ENCODE measurements at places on chromosomes 6 and 20. TPM values are rescaled to one million over a fixed set of nuclear protein-coding genes. Genes with fewer than 3 reads are reported as not detected.

GRCh38 chr6:45310118-45310788 lies 17.9 kb upstream of the RUNX2 start:
- no peak overlapping the region for H3K27ac ChIP-seq
- no peaks in the 10 kb centered on the region for H3K27me3 ChIP-seq
- H3K4me3 ChIP-seq = no peak overlapping the region
- H3K36me3 ChIP-seq = no peaks in the 10 kb centered on the region

- H3K27me3 ChIP-seq = no peaks in the 10 kb centered on the region
- no peak overlapping the region for H3K27ac ChIP-seq
- DNase-seq = no peak
- H3K4me3 ChIP-seq = no peak overlapping the region
- peaks cover 8% of the 10 kb centered on the region for H3K4me1 ChIP-seq
These were observed 1.7 kb downstream of the ZUP1 start for GRCh38 chr6:116666869-116667268.

DNA sequence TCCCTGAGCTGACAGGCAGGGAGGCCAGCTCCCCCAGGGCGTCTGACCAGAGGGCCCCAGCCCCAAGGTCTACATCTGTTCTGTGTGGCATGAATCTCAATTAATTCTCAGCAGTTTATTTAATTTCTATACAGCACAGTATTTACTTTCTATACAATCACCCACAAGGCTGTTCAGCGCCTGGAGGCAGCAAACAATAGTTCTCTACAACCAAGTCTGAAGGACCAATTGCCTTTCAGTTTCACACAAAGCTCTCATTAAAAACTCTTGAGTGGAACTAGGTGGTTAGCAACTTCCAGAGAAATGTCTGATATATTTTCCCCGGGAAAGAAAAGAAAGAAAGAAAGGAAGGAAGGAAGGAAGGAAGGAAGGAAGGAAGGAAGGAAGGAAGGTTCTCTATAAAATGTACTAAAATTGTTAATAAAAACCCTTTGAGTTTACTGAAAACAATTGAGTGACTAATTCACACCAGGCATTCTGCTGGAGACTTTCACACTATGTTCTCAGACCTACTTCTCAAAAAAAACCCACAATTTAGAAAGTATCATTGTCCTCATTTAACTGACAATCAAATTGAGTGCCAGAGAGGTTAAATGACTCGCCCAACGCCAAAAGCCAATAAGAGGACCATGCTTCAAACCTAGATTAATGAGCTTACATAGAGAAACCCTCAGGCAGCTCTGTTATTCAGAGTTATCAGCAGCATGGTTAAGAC lies 62.5 kb downstream of the METTL24 start:
- no peak overlapping the region for H3K27ac ChIP-seq
- no peak for DNase-seq
- H3K4me1 ChIP-seq = no peaks in the 10 kb centered on the region

- H3K4me3 ChIP-seq = peak within 1 kb of the TSS; percentile 83
- H3K27me3 ChIP-seq = no peaks in the 10 kb centered on the region
- H3K36me3 ChIP-seq = no peaks in the 10 kb centered on the region
- peak; percentile 74 for DNase-seq
- peaks cover 15% of the 10 kb centered on the region for H3K4me1 ChIP-seq
- peak within 1 kb of the TSS; percentile 87 for H3K27ac ChIP-seq
These were observed at the start of gene SLC4A11 for GRCh38 chr20:3239026-3239866. SLC4A11 (minus strand) TSS chr20:3239190; CDS start chr20:3239137, 53 bp downstream.

- H3K4me3 ChIP-seq = no peak overlapping the region
- no peaks in the 10 kb centered on the region for H3K4me1 ChIP-seq
- H3K27ac ChIP-seq = no peak overlapping the region
- H3K36me3 ChIP-seq = no peaks in the 10 kb centered on the region
- H3K27me3 ChIP-seq = no peaks in the 10 kb centered on the region
These were observed 11.2 kb downstream of the SPDEF start for GRCh38 chr6:34544776-34545471.

DNA sequence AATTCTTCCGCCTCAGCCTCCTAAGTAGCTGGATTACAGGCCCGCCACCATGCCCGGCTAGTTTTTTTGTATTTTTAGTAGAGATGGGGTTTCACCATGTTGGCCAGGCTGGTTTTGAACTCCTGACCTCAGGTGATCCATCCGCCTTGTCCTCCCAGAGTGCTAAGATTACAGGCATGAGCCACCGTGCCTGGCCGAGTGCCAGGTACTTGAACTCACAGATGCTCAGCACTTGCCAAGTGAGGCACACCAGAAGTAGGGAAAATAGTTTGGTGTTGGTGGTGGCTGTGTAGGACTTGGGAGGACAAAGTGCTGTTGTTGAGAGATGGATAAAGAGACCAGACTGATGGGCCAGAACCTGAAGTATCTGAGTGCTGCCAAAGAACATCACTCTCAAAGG lies 40.0 kb upstream of the MBOAT1 start:
- no peaks in the 10 kb centered on the region for H3K27me3 ChIP-seq
- H3K4me1 ChIP-seq = no peaks in the 10 kb centered on the region
- no peak overlapping the region for H3K4me3 ChIP-seq
- no peaks in the 10 kb centered on the region for H3K36me3 ChIP-seq
- DNase-seq = no peak
- no peak overlapping the region for H3K27ac ChIP-seq

GRCh38 chr6:52509281-52510212 lies 67.3 kb downstream of the TRAM2 start:
- no peaks in the 10 kb centered on the region for H3K27me3 ChIP-seq
- H3K4me1 ChIP-seq = peaks cover 14% of the 10 kb centered on the region
- H3K27ac ChIP-seq = no peak overlapping the region
- no peak overlapping the region for H3K4me3 ChIP-seq

DNA sequence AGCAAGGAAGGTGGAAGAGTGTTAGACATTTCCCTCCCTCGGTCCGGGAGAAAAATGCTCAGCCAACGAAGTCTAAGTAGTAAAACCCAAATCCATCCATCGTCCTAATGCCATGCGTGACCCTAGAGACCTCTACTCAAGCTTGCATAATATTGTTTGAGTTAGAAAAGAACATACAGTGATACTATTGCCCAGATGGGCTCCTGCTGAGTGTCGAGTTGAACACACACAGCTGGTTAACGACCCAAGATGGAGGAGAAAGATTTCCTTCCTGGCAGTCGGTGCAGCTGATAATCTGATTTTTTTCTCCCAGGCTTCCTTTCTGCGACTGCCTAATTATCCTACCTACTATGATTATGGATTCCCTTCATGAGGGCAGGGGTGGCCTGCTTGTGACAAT lies 164.4 kb upstream of the KCNG1 start:
- H3K27me3 ChIP-seq = no peaks in the 10 kb centered on the region
- no peak overlapping the region for H3K27ac ChIP-seq
- no peak overlapping the region for H3K4me3 ChIP-seq
- no peaks in the 10 kb centered on the region for H3K36me3 ChIP-seq
- DNase-seq = no peak
- peaks cover 14% of the 10 kb centered on the region for H3K4me1 ChIP-seq

DNA sequence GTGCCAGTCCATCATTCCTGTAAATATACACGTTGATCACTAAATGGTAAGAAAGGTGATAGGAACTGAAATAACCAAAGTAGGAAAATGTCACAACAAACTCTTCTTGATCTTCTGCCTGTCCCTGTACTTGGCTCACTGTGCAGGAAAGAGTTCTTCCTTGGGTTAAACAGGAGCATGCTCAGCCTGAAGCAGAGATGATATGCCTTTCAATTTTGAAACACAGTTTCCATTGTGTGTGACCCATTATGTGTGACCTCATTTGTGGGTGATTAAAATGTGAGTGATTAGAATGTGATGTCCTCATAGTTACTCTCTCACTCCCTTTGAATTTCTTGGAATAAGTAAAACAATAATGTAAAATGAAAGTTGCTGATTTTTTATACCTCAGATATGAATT lies 427.2 kb upstream of the AGPAT4 start:
- DNase-seq = no peak
- no peak overlapping the region for H3K4me3 ChIP-seq
- H3K36me3 ChIP-seq = no peaks in the 10 kb centered on the region

GRCh38 chr6:50217841-50218240 lies 168.1 kb upstream of the DEFB112 start:
- DNase-seq = no peak
- H3K36me3 ChIP-seq = no peaks in the 10 kb centered on the region
- H3K27ac ChIP-seq = no peak overlapping the region
- no peak overlapping the region for H3K4me3 ChIP-seq
- H3K27me3 ChIP-seq = no peaks in the 10 kb centered on the region

DNA sequence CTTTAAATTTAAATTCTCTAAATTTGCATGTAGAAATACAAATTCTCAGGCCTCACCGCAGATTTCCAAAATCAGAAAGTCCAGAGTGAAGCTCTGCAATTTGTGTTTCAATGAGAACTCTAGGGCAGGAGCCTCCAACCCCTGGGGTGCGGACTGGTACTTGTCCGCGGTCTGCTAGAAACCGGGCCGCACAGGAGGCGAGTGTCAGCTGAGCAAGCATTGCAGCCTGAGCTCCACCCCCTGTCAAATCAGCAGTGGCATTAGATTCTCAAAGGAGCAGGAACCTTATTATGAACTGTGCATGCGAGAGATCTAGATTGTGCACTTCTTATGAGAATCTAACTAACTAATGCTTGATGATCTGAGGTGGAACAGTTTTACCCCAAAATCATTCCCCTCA lies 203.0 kb upstream of the PCSK2 start:
- H3K4me1 ChIP-seq = 0 out of 2 replicates have a peak, but pooled peaks cover 3% of the 10 kb centered on the region
- H3K27me3 ChIP-seq = no peaks in the 10 kb centered on the region
- no peak overlapping the region for H3K27ac ChIP-seq
- DNase-seq = no peak
- no peaks in the 10 kb centered on the region for H3K36me3 ChIP-seq

- H3K27me3 ChIP-seq = no peaks in the 10 kb centered on the region
- H3K36me3 ChIP-seq = no peaks in the 10 kb centered on the region
- H3K27ac ChIP-seq = peak overlapping the region; percentile 93
- H3K4me1 ChIP-seq = peaks cover 76% of the 10 kb centered on the region
These were observed 2.7 kb upstream of the PLCB1 start for GRCh38 chr20:8129211-8129976.

DNA sequence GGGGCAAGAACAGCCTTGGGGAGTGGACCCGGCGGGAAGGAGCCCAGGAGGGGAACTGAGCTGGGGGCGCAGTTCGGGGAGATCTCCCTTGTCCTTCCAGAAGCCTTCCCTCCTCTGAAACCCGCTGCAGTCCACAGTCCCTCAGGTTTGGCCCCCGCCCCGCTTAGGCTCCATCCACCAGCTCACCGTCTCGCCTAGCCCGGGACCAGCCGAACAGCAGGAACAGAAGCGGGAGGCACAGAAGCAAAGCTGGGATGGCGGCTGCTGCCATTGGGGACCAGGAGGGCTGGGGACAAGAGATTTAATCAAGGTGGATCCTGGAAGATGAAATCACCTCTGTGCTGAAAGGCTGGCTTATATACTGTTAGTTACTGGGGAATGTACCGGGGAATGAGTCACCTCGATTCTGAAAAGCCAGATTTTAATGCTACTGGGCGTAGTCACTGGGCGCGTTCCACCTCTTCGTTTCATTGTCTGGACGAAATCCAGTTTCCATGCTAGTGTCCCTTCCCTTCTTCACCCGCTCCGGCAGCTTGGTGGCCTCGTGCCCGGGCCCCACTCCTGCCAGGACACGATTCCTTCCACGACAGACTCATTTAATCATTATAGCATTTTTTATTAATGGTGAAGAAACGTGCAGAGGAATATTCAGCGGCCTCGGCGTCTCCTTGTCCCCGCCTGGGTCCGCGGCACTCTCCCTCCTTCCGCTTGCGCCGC lies at the start of gene RAET1L:
TSS of gene RAET1L (minus strand) at position 332 of the 717 bp plus-strand sequence. CDS start at position 271, 61 bp downstream.
- H3K36me3 ChIP-seq = no peaks in the 10 kb centered on the region
- H3K27me3 ChIP-seq = no peaks in the 10 kb centered on the region
- no peak within 1 kb of the TSS for H3K4me3 ChIP-seq
- no peak within 1 kb of the TSS for H3K27ac ChIP-seq

- no peak overlapping the region for H3K4me3 ChIP-seq
- H3K27me3 ChIP-seq = no peaks in the 10 kb centered on the region
- H3K4me1 ChIP-seq = peaks cover 14% of the 10 kb centered on the region
- no peaks in the 10 kb centered on the region for H3K36me3 ChIP-seq
- DNase-seq = no peak
These were observed 3.2 kb downstream of the ACTR5 start for GRCh38 chr20:38751360-38751976.

GRCh38 chr6:99013661-99014060 lies 65.9 kb upstream of the FBXL4 start:
- H3K36me3 ChIP-seq = no peaks in the 10 kb centered on the region
- no peak overlapping the region for H3K4me3 ChIP-seq
- no peaks in the 10 kb centered on the region for H3K27me3 ChIP-seq
- H3K27ac ChIP-seq = no peak overlapping the region
- H3K4me1 ChIP-seq = no peaks in the 10 kb centered on the region
- no peak for DNase-seq

DNA sequence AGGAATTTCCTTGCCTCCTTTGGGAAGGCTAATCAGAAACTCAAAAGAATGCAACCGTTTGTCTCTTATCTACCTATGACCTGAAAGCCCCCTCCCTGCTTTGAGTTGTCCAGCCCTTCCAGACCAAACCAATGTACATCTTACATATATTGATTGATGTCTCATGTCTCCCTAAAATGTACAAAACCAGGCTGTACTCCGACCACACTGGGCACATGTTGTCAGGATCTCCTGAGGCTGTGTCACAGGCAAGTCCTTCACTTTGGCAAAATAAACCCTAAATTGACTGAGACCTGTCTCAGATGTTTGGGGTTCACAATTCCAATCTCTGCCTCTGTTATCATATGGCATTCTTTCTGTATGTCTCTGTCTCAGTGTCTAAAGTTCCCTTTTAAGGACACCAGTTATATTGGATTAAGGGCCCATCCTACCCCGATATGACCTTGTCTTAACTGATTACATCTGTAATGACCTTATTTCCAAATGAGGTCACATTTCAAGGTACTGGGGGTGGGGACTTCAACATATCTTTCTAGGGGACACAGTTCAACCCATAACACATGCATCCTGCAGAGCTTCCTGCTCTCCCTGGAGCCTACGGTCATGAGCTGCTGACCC lies 513.5 kb upstream of the JARID2 start:
- peak; percentile 23 for DNase-seq
- H3K4me3 ChIP-seq = no peak overlapping the region
- H3K36me3 ChIP-seq = no peaks in the 10 kb centered on the region
- H3K27me3 ChIP-seq = no peaks in the 10 kb centered on the region
- peaks cover 33% of the 10 kb centered on the region for H3K4me1 ChIP-seq

Gene OR12D3
- not detected for total RNA-seq

Gene C6orf58
- not detected for total RNA-seq

Gene ITCH
- total RNA-seq = 138 TPM

Gene TMC2
- total RNA-seq = not detected

Gene HRH3
- total RNA-seq = not detected

Gene PBOV1
- not detected for total RNA-seq

Gene VSX1
- total RNA-seq = not detected

Gene ADTRP
- total RNA-seq = 5.2 TPM

Gene SLC9A8
- total RNA-seq = 19.5 TPM

Gene PXDC1
- 42.9 TPM for total RNA-seq

Gene TOX2
- total RNA-seq = not detected

Gene EPB41L2
- 106 TPM for total RNA-seq

Gene ACSS1
- total RNA-seq = 113 TPM
